ENCODE measurements at places on chromosomes 16 and 17.

GRCh38 chr16:49486400-49486799 lies 112.8 kb downstream of the C16orf78 start:
- DNase-seq = no peak

DNA sequence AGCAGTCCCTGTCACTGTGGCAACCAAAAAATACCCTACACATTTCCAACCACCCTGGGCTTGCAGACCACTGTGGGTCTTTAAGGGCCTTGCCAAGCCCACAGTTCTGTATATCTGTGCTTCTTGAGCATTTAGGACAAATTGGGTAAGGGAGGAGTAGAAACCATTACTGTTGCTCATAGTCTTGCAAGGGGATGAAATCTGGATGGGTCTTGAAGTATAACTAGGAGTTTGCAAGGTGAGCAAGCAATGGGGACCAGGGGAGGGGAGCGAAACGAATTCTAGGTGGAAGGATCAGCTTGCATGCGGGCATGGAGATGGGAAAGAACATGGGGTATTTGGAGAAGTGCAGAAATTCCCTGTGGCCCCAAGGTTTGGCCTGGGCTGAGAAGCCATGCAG lies 202.9 kb downstream of the RAB11FIP4 start:
- no peak for DNase-seq

DNA sequence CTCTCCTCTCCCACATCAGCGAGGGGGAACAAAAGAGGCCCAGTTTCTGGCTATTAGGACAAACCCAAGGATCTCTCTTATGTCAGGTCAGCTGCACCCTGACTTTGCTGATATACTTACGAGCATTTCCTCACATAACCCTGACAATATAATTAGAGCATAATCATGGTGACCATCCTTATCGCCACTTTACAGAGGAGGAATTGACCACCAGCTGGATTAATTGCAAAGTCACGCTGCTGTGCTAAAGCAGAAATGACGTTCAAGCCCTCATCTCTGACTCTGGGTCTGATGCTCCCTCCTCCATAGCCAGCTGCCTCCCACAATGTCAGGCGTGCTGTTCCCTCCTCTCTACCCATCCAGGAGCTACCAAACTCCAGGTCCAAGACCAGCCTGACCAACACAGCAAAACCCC lies 42.6 kb downstream of the TRARG1 start:
- no peak for DNase-seq

GRCh38 chr17:29010129-29010528 lies 4.3 kb upstream of the SEZ6 start:
- no peak for DNase-seq

DNA sequence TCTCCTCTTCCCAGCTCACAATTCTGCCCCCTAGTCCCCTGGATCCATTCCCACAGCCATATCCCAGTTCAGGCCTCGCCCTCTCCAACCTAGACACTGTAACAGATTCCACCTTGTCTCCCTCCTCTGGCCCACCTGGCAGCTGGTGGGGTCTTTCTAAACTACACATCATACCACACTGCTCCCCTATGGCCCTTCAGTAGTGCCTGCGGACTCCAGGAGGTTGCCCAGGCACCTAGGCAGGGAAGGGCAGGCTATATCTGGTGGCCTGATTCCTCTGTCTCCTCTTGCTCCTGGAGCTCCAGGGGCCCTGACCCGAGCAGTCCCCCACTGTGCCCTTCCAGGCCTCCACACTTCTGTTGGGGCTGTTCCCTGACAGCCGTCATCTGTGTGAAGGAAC lies 64.5 kb downstream of the SMPD3 start:
- DNase-seq = no peak
